ENCODE measurements at places on chromosomes 3 and 15. TPM values are rescaled to one million over a fixed set of nuclear protein-coding genes. Genes with fewer than 3 reads are reported as not detected.

Gene RYR3
- 23.4 TPM for polyA plus RNA-seq

- no peak for DNase-seq
These were observed 2.6 kb downstream of the CLPX start for GRCh38 chr15:65182538-65182937.

DNA sequence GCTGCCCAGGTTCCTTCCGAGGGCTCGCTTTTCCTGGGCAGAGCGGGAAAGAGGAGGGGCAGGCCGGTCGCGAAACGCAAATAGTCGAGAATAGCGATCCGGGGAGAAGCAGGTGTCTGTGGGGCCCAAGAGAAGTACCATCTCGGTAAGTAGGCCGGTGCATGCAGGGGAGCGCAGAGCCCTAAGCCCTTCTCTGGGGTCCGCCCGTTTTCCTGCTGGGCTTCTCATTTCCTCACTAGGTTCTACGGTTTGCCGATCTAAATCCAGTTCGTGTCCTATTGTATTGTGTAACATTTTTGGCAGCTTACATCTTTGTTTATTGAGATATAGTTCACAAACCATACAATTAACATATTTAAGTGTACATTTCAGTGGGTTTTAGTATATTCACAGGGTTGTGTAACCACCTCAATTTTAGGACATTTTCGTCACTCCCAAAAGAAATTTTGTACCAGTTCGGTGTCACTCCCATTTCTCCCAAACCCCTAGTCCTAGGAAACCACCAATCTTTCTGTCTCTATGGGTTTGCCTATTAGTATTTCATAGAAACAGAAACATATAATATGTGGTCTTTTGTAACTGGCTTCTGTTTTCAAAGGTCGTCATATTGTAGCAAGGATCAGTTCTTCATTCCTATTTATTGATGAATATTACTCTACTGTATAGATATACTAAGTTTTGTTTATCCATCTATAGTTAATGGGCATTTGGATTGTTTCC is 6.8 kb upstream of the TRIM69 start:
- DNase-seq, result no peak

Gene NEDD4
- 8.3 TPM for polyA plus RNA-seq

Gene NANOGP8
- polyA plus RNA-seq, result not detected

Gene GREM1
- polyA plus RNA-seq, result 0.98 TPM

Gene SAXO2
- 2.0 TPM for polyA plus RNA-seq

DNA sequence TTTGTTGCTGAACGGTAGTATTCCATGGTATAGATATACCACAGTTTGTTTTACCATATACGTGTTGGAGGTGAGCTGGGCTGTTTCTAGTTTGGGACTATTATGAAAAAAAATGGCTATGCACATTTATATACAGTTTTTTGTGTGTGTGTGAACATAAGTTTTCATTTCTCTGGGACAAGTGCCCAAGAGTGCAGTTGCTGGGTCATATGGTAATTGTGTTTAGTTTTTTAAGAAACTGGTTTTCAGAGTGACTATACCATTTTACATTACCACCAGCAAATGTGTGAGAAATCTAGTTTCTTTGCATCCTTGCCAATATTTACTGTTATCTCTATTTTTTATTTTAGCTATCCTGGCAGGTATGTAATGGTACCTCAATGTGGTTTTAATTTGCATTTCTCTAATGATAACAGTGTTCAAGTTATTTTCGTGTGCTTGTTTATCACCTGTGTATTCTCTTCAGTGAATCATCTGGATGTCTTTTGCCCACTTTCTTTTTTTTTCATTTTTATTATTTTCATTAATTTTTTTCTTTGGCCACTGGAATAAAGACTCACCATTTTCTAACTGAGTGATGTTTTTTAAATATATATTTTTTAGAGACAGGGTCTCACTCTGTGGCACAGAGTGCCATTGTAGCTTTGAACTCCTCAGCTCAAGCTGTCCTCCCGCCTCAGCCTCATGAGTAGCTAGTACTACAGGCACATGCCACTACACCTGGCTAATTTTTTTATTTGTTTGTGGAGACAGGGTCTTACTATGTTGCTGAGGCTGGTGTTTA is 75.3 kb downstream of the ZNF609 start:
- DNase-seq, result peak; percentile 47

- no peak for DNase-seq
These were observed 20.3 kb upstream of the DGKG start for GRCh38 chr3:186382217-186382885.

- no peak for DNase-seq
These were observed 22.8 kb downstream of the SLC12A6 start for GRCh38 chr15:34314491-34315490.

Gene PRC1
- 65.9 TPM for polyA plus RNA-seq

DNA sequence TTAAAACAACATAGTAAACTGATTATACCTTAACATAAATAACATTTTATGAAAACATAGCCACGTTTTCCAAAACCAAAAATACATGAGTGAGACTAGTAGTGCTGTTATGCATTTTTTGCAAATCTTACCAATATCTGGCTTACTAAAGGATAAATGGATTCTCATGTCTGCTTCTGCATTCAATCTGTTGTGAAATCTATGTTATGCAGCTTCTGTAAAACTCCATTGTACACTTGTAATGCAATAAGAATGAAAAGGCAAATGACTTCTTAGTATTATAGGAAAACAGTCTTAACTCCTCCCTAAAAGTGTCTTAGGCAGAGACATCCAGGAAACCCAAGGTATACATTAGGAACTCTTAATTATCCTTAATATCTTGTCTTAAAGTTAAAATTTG is 330.9 kb upstream of the THBS1 start:
- no peak for DNase-seq

Gene PP2D1
- 0.23 TPM for polyA plus RNA-seq

DNA sequence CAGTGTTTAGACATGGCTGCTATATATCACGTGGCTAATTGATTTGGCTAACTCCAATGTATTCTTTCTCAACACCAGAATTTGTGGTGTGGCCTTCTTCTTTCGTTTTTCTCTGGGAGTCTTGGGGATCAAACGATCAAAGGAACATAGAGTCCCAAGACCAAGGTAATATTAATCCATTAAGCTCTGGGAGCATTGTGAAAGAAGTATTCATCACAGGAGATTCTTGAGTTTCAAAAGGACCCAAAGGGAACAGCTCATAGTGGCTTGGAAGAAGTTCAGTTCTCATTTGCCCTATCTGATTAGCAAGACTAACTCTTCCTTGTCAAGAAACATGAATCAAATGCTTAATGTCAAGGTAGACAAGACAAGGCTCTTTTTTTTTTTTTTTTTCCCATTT is 32.9 kb upstream of the TICRR start:
- DNase-seq, result no peak

- no peak for DNase-seq
These were observed 25.9 kb downstream of the ADGRG7 start for GRCh38 chr3:100635273-100635701.

- no peak for DNase-seq
These were observed 1.5 kb downstream of the CIB1 start for GRCh38 chr15:90232196-90232595.

GRCh38 chr15:84840741-84841429 is 23.7 kb downstream of the ALPK3 start:
- DNase-seq, result peak; percentile 86

Gene ADGRG7
- polyA plus RNA-seq, result 0.39 TPM

DNA sequence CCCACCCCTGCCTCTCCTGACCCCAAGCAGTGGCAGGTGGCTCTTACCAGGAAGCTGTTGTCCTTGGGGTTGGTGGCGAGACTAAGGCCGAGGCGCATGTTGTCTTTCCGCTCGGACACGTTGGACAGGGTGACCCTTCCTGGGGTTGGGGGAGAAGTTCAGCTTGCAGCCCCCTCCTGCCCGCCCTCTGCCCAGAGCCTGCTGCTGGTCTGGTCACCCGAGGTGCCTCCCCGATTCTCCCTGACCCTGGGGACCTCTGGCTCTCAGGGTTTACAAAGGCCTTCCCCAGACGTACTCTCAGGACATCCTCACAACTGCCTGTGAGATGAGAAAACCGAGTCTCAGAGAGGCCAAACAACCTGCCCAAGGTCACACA is 67.3 kb downstream of the ITGA11 start:
- DNase-seq, result no peak

Gene DTX3L
- 9.1 TPM for polyA plus RNA-seq

- peak; percentile 64 for DNase-seq
These were observed 51.7 kb downstream of the SLC6A6 start for GRCh38 chr3:14453876-14454638.

Gene RBP2
- 0.54 TPM for polyA plus RNA-seq

GRCh38 chr3:106261915-106262683 is 393.3 kb upstream of the CBLB start:
- DNase-seq, result no peak

DNA sequence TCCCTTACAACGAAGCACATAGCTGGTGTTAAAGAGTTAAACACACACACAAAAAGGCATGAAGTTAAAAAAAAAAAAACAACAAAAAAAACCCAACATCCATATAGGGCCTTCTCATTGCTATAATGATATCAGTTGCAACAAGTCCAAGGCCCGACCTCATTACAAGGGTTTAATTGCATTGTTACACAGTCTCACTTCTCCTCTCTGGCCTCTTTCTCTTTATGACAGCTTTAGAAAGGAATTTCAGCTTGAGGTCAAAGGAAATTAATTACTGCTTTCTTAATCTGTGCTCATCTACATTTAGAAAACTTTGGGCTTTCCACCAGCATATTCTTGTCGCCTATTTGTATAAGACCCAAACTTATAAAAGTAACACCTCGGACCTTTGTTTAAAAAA is 342.1 kb downstream of the NR2F2 start:
- no peak for DNase-seq

- DNase-seq, result no peak
These were observed 33.7 kb downstream of the SLC2A2 start for GRCh38 chr3:170992854-170993253.
